ENCODE measurements at places on chromosomes 3 and 15.

- DNase-seq, result no peak
These were observed 494 bp downstream of the GCSAM start for GRCh38 chr3:112132554-112132953.

GRCh38 chr3:189349772-189350171, 178.0 kb downstream of the TPRG1 start:
- DNase-seq, result no peak

DNA sequence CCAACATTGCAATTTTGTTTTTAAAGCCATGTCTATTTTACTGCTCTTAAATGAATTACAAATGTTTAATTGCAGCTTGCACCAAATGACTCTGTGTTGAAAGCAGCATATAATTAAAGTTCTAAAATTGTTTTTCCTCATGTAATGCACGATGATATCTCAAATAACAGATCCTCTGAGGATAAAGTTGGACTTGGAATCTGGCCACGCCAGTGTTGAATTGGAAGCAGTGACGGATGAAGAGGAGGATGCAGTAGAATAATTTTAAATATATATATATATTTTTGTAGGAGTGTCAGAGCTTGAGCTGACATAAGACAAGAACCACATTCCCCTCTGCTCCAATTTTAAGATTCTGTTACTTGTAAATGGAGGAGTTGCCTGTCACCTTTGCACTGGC, 406.6 kb upstream of the DPPA4 start:
- DNase-seq, result no peak

GRCh38 chr3:67614195-67614594, 40.2 kb downstream of the SUCLG2 start:
- no peak for DNase-seq

DNA sequence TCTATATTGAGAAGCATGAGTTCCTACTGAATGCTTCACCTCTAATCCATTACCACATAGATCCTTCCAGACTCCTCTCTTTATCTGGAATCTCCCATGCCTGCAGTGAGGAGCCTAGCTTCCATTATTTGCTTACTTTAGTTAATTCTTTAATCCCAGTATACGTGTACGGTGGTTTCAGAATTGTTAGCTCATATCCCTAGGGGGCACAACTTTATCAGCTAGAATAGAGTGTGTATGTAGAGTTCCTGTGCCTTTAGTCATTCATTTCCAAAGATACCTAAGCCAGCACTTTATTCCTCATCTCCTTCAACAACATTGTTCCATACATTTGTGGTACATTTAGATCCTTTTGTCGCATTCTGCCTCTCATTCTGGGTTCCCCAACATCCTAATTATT, 226.0 kb downstream of the TJP1 start:
- DNase-seq, result no peak
